ENCODE measurements at places on chromosomes 6 and 20.
A peak's percentile ranks its signal among the peaks of the same experiment; 100 is the strongest.

- DNase-seq: no peak
Measured at GRCh38 chr6:7537565-7538174, 3.8 kb upstream of the DSP start.

- peak; percentile 51 for DNase-seq
Measured at GRCh38 chr20:47970282-47970903, 185.1 kb upstream of the SULF2 start.

- DNase-seq: no peak
Measured at GRCh38 chr20:38059832-38060231, 26.3 kb downstream of the RPRD1B start.

- no peak for DNase-seq
Measured at GRCh38 chr6:133699741-133700385, 189.1 kb upstream of the TCF21 start.

DNA sequence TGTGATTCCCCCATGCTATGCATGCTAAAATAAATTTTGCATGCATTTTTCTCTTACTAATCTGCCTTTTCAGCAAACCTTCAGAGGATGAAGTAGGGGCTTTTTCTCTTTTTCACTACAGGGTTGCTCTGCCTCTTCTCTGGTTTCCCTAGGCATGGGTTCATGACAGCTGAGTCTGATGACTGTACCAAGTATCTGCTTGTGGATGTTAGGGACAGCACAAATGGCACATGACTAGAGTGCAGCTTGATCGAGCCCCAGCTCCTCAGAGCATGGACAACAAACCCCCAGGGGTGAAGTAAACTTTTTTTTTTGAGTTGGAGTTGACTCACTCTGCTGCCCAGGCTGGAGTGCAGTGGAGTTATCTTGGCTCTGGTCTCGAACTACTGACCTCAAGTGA is 57.1 kb upstream of the GCM1 start:
- DNase-seq: no peak
